ENCODE measurements at places on chromosomes 3 and 15.

DNA sequence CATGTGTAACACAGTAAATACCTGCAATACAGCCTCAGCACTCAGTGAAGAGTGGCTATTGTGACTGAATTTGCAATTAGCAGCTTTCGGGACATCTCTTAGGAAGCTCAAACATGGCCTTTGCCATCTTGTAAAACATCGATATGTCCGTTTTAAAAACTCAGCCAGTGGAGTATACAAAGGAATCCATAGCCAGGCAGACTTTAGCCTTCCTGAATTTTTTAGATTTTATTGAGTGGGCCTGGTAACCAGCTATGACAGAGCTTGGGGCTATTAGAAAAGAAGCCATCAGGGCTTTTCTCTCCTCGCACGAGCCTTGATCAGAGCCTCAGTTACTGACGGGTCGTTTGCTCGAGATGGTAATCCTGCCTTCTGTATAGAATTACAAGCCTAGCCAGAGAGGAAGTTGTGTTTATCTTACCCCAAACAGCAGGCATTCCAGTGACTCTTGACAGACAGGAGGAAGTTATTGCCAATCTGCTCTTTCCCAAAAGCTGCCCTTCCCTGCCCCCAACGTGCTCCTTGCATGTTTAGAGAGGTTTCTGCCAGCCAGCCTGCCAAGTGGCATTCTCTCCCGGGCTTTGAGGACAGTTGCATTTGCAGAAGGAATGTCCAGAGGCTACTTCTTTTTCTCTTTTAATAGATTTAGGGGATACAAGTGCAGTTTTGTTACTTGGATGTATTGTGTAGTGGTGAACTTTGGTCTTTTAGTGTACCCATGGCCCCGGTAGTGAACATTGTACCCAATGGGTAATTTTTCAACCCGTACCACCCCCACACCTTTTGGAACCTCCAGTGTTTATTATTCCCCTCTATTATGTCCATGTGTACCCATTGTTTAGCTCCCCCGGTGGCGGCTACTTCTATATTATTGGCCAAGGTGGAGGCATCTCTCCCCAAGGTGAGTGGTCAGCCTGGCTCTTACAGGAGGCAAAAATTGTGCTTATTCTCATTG, 40.6 kb downstream of the ITPR1 start:
- no peak for DNase-seq

- DNase-seq = peak; percentile 58
Observed at GRCh38 chr15:77060546-77060945, 10.4 kb downstream of the TSPAN3 start.

- no peak for DNase-seq
Observed at GRCh38 chr15:41928637-41929620, 35.1 kb upstream of the SPTBN5 start.

- DNase-seq = no peak
Observed at GRCh38 chr3:72185549-72186399, 400.8 kb upstream of the PROK2 start.

- DNase-seq = peak; percentile 38
Observed at GRCh38 chr3:174441588-174442301, 417.4 kb upstream of the NAALADL2 start.

GRCh38 chr3:15728766-15729165, 69.0 kb downstream of the ANKRD28 start:
- no peak for DNase-seq

- no peak for DNase-seq
Observed at GRCh38 chr3:54527521-54527920, 400.3 kb downstream of the LRTM1 start.

DNA sequence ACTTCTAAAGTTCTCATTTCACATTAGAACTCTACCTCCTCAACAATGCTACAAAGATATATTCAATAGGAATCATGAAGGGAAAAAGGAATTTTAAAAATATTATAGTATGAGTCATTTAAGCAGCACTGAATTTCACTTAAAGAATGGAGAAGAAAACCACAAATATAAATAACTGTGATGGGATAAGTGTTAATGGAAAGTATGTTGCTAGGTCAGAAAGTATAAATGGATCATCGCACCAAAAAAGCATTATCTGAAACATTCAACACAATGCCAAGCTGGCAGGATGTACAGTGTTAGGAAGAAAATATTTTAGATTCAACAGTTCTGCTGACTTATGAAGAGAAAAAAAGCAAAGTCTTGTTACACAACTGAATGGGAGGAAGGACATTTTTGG, 101.4 kb downstream of the TFG start:
- DNase-seq = no peak

- DNase-seq = no peak
Observed at GRCh38 chr3:25748189-25748588, 35.1 kb downstream of the NGLY1 start.

DNA sequence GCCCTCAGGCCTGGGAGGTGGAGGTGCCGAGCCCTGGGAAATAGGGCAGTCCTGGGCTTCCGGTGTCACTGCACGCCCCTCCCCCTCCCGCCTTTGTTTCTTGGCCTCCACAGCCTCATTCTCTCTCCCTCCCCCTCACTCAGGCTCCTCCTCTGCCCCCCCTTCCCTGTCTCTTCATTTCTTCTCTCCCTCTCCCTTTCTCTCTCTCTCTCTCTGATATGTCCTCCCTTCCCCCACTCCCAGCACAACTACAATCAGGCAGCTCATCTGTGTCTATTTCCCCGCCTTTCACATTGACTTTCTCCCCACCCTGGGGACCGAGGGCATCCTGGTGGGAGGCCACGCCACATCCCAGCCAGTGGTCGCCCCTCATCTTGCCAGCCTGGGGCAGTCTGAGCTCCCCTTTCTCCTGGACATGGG, 40.2 kb downstream of the IDH2 start:
- DNase-seq = peak; percentile 52

DNA sequence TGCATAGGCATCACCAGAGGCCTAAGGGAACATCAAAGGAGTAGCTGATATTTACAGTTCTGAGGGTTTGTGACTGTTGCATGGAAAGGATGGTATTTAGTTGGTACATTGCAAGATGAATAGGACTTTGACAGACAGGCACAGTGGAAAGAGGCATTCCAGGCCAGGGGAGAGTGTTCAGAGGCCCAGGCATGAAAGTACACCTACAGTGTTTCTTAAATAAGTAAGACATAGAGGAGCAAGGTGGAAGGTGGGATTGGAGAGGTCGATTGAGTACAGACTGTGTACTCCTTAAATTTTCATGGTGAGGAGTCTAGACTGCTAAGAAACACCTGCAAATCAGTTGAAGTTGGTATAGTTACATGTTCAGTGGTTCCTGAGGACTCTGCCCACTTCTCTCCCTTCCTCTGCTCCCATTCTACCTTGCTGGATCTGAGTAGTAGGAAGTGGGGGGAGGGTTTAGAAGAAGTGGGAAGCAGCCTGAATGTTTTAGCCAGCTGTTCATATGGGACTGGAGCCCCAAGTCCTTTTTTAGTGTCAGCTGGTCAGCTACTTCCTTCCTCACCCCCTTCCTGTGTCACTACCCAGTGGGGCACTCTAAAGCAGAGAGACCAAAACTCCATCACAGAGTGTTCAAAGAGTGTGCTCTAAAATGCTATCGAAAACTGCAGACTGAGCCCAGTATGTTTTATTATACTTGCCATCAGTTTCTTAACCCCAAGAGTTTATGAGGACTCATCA, 14.0 kb downstream of the KLHL18 start:
- DNase-seq = no peak

DNA sequence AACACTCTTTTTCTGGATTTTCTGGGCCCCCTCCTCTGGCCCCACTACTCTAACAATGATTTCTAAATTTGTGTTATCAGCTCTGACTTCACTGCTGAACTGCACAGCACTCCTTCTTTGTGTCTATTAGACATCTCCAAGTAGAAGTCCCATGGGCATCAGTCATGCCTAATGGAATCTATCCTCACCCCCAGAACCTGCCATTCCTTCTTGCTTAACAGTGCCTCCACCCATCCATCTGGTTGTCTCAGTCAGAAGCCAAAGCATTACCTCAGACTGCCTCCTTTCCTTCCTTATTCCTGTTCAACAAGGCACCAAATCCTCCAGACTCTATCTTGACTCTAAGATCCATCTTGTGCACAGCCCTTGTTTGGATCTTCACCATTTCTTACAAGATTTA, 36.2 kb downstream of the SSR3 start:
- no peak for DNase-seq

DNA sequence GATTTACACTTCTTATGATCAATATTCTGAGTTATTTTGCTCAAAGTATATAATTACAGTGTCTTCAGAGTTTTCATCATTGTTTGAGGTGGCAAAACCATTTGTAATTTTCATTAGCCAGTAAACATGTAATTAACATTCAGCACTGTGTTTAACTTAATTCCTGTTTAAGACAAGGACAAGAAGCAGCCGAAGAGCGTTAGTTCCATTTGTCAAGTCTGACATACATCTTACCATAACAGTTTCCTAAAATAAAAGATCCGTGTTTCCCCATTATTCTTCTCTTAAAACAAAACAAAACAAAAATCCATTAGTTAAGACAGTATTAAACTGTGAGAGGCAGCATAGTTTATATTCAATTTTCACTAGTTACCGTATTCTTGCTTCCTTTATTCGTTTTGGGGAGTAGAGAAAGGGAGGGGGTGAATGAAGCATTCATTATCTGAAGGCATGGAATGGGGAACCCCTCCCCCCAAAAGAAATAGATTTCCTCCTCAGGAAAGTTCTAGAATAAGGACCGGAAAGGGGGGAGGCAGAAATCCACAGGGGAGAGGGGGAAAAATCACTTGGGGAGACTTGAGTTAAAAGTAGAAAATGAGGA, 5.5 kb upstream of the NR2F2 start:
- DNase-seq = no peak

DNA sequence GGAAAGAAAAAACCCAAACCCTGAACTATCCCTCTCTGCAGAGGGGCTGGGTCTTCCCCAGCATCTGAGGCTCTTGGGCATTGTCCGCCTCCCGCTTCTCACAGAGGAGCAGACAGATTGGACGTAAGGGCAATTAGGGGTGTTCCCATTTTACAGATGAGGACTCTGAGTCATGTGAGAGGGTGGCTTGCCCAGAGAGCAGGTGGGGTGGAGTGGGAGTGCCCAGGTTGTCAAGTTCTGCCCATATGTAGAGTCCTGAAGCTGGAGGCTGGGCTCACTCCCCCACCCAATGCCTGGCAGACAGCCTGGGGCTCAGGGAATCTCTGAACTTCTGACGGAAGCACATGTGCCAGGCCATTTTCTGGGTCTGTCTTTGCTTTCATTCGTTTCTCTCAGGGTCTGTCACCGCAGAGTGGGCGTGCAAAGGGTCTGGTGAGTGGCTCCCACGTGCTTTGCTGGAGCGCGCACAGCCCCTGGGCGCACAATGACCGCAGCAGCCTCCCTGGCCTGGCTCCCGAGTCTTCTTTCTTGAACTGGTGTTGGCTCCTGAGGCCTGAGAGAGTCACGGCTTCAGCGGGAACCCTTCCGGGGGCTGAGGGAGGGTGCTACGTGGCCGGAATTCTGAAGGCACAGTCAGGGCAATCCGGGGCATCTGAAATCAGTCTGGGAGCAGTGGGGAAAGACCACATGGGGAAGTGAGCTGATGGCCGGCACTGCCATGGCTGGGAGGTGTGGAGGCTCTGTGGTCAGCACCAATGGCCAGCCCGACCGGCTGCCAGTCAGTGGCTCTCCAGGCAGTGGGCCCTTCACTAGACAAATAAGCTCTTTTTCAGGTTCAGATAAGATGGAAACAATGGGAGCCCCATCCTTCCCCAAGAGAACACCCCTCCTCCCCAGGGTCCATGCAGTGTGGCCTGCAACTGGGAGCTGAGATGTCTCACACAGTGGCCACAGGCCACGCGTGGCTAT, 1.1 kb upstream of the TRPM1 start:
- DNase-seq = no peak

GRCh38 chr3:151918253-151919029, 45.0 kb downstream of the SUCNR1 start:
- DNase-seq = peak; percentile 58

GRCh38 chr3:125212091-125212508, 448 bp downstream of the SLC12A8 start:
- no peak for DNase-seq

- DNase-seq = no peak
Observed at GRCh38 chr3:14764331-14765059, 54.3 kb upstream of the FGD5 start.

DNA sequence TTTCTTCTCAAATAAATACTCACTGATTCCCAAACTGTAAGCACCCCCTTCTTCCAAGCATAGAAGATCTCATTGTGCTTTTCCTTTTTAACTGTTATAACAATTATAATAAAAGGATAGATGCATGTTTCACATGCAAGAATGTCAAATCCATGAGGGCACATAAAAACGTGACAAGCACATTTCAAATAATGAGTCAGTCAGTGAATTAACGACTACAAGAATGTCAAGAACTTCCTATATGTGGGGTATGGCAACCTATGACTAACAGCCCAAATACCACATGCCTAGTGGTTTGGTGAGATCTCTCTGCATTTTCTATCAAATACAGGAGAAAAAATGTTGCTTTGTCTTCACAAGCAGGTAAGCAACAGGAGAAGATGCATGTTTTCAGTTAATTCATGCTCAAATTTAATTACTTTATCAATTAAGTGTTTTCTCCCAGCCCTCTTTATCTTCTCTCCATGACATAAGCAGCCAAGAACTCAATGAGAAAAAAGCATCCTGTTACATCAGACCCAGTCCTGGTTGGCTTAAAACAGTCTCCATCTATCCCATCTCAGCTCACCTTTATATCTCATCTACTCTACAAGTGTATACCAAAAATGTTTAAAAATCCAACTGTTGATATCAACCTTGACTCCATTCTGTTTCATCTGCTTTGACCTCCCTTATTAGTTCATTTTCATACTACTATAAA, 181.5 kb upstream of the LMCD1 start:
- no peak for DNase-seq

DNA sequence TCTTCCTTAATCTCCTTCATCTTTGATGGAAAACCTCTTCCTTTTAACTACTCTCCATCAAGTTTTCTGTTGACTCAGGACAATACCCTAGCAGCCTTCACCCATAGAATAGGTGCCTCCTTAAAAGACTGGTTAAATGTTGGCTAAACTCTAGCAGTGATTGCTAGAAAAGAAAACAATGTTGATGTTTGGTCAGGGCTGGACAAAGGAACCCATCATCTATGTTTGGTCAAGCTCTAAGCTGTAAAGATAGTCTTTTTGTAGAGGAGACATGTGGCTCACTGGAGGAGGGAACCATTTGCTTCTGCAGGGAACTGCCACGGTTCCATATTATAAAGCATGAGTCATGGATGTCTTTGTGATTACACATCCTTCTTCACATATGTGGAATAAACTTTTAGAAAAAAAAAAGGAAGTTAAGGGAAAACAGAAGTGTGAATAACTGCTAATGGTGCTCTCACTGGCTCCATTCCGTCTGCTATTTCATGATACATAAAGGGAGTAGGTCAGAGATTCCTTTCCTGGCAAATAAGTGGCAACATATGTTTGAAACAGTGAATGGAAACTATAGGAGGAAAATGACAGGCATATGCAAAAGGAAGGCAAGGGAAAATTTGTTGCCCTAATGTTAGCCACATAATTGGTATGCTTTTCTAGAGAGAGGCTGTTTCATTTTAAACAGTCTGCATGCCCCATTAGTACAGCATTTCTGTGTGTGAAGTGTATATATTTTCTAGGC, 78.2 kb downstream of the CMSS1 start:
- no peak for DNase-seq

Data from hindlimb muscle (tissue), 1 donor.